ENCODE measurements at places on chromosomes 5 and 9.
A peak's percentile ranks its signal among the peaks of the same experiment; 100 is the strongest.

- no peak for DNase-seq
These were observed 175.2 kb upstream of the DAP start for GRCh38 chr5:10936081-10936855.

DNA sequence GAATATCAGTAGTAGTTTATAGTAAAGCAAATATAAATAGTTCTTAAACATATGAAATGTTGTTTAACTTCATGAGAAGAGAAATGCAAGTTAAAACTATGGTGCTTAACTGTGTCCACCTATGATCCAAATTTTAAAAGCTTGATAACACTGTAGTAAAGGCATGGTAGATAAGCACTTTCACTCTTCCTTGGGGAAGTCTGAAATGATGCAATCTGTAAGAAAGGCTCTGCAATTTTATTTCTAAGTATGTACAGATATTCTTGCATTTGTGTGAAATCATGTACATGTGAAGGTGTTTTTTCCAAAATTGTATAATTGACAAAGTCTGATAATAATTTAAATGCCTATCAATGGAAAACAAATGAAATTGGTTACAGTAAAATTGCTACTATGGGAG, 66.9 kb downstream of the SYK start:
- DNase-seq: no peak

DNA sequence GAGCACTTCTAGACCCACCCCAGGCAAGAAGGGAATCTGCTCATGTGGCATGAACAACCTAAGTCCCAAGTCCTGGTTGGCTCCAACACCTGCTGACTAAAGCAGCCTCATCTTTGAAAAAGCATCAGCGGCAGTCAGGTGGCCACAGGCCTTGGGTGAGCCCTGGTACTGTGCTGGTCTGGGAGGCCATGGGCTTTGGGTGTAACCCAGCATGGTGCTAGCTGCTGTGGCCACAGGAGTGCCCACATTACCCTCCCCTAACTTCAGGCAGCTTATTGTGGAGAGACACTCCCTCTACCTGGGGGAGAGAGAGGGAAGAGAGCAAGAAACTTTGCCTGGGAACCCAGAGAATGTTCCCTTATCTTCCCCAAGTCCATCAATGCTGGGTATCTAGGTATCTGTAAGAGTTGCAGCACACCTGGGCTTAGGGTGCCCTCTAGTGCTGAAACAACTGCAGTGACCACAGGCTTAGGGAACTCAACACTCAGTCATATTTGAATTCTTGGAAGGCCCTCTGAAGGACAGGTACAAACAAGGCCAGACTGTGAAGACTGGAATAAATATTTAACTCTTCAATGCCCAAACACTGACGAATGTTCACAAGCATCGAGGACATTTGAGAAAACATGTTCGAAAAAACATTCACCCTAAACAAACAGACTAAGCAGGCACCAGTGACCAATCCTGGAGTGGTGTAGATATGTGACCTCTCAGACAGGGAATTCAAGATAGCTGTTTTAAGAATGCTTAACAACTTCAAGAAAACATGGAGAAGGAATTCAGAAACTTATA, 69.9 kb upstream of the OR2K2 start:
- no peak for DNase-seq

- DNase-seq: no peak
These were observed at the start of gene C9orf72 for GRCh38 chr9:27572918-27573633. Gene C9orf72 (minus strand): TSS chr9:27573481. CDS start chr9:27567120, 6,361 bp downstream.

GRCh38 chr9:135555203-135555602, 6.4 kb upstream of the PAEP start:
- DNase-seq: no peak

DNA sequence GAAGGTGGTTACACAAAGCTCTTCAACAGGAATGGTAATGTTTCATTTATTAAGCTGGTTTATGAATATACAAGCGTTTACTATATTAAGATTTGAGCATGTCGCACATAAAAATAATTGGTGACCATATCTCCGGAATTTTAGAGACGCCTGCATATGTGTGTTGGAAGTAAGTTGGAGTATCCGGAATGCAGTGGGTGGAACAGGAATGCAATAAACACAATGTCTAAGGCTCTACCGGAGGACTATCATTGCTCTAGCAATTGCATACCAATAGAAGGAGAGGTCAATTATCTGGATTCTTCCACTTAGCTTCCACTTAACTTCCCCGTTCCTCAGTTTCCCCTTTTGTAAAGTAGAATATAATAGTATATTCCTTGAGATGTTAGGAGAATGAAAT, 1.1 kb upstream of the CEP78 start:
- no peak for DNase-seq

GRCh38 chr5:75051217-75051751, 1.1 kb downstream of the GCNT4 start:
- no peak for DNase-seq

GRCh38 chr5:170254056-170254455, 21.3 kb downstream of the C5orf58 start:
- DNase-seq: no peak

DNA sequence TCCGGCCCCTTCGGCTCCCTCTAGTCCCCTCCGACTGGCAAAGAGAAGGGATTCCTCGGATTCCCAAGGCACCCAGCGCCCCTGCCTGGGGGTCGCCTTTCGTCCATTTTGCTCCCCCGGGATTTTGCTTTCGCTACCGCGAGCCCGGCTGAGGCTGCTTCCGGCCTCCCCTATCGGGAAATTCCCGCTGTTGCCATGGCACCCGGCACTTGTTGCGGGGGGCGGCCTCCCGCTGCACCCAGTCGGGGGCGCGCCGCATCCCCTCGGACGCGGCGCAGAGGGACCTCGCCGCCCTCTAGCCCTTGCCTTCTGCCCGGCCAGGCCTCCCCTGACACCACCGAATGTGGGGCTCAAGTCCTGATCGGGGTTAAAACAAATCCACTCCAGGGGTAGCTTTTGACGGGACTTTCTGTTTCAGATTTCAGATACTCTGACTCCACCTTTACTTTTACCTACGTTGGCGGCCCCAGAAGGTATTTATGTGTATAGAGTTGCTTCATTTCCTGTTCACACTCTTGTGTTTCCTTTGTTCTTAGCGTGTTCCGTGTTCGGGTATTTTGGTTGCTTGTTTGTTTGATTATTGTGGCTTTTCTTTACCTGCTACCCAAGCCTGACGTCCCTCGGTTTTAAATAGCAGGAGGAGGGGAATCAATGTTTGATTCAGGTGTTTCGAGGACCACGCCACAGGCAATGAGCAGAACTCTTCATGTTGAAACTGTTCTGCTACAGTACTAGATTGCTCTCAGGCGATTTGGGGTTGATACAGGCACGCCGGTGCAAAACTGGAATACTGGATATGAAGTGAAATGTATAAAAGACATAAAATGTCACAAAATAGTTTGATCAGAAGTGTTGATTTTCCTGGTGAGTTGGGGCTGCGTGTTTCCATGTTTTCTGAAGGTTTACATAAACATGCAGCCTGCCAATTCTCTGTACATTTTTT, 1.5 kb downstream of the PARP8 start:
- DNase-seq: peak; percentile 26

DNA sequence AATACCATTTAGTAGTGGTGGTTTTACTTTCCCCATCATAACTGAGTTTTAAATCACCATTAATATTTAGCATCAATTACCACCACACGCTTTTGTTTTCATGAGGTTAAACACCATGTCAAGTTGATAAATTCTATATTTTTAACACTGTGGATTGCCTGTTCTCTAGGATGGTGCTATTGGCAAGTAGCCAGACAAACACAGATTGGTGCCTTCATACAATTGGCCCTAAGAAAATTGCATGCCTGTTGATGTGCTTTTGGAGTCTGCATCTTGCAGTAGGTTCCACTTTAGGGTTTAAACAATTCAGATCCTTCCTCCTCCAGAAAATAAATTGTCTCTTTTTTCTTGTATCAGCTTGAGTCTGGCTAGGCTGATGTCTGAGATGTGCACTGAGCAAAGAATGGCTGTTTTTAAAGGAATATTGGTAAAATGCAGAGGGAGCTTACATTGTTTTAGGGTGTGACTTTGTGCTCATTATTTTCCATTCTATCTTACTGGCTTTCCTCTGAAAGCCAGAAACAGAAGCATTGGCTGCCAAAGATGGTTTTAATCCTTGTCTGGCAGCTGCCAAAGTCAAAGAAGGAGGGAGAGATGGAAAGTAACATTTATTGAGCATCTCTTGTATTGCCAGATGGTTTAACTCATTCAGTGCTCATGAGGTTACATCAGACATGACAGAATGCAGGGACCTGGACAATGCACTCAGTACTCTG, 19.6 kb upstream of the MAN2A1 start:
- DNase-seq: no peak

DNA sequence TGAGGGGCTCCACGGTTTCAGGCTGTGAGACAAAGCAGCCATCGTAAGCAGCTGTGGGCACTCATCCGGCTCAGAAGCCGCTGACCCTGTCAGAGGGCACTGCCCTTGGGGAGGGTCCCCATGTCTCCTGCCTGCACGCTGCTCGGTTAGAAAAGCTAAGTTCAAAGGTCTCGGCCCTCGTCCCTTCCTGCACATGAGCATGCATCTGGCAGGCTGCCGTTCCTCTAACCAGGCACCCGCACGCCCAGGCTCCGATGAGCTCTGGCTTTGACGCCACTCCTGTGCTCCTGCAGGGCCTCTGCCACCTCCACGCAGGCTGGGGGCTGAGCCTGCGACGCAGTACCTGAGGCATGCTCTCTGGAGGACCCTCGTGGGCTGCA, 51.3 kb downstream of the NKD2 start:
- no peak for DNase-seq

GRCh38 chr9:93916358-93916757, 38.8 kb downstream of the BARX1 start:
- no peak for DNase-seq

GRCh38 chr5:142862594-142862993, 92.4 kb downstream of the ARHGAP26 start:
- DNase-seq: no peak

DNA sequence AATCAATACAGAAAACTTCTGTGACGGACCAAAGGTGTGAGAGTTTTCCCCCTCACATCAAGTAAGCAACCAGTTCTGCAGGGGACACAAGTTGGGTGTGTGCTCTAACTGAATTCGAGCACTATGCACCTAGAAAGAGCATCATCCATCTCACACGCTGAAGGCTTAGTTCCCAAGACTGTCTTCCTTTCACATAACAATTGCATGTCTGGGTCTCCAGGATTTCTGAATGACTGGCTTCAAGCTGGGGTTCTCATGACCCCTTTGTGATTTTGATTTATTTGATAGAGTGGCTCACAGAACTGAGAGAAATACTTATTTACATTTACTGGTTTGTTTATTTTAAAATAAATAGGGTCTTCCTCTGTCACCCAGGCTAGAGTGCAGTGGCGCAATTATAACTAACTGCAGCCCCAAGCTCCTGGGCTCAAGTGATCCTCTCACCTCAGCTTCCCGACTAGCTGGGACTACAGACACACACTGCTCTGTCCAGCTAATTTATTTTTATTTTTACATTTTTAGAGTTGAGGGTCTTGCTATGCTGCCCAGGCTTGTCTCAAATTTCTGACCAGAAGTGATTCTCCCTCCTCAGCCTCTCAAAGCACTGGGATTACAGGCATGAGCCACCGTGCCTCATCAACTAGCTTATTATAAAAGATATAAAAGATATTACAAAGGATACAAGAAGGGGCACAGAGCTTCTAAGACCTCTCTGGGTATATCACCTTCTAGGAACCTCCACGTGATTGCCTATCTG, 316.7 kb upstream of the CDH12 start:
- DNase-seq: no peak

GRCh38 chr9:76637416-76637815, 126.8 kb upstream of the PCA3 start:
- no peak for DNase-seq

DNA sequence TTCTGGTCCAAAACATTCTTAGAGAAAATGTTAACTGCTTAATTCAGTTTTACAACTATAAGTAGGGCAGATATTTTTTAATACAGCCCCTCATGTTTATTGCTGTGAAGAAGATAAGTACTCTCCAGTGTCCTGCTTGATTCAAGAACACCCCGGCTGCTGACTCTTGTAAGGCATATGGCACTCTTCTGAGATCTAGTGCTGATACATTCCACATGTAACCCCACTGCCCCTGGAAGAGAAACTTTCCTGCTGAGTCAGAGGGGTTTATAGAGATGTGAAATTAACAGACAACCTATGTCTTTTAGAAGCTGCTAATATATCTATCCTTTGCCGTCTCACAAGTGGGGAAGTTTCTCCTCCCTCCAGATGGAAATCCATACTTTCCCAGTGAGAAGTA, 1.0 kb upstream of the MINAR2 start:
- DNase-seq: no peak

GRCh38 chr5:50702615-50703366, 36.4 kb downstream of the PARP8 start:
- no peak for DNase-seq

GRCh38 chr5:35303152-35303551, 72.9 kb upstream of the PRLR start:
- no peak for DNase-seq

- no peak for DNase-seq
These were observed 56.4 kb upstream of the LIFR start for GRCh38 chr5:38612851-38613250.

- DNase-seq: no peak
These were observed 26.6 kb downstream of the DPYSL3 start for GRCh38 chr5:147483188-147483790.

DNA sequence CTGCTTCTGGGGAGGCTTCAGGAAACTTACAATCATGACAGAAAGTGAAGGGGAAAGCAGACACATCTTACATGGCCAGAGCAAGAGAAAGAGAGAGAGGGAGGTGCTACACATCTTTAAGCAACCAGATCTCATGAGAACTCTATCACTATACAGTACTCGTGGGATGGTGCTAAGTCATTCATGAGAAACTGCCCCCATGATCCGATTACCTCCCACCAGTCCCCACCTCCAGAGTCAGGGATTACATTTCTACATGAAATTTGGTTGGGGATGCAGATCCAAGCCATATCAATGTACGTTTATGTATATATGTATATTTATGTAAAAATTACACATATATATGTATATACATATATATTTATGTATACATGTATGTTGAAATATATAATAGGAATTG, 54.4 kb upstream of the CCDC112 start:
- DNase-seq: no peak

GRCh38 chr9:120386390-120387131, 193.4 kb downstream of the CDK5RAP2 start:
- DNase-seq: no peak

DNA sequence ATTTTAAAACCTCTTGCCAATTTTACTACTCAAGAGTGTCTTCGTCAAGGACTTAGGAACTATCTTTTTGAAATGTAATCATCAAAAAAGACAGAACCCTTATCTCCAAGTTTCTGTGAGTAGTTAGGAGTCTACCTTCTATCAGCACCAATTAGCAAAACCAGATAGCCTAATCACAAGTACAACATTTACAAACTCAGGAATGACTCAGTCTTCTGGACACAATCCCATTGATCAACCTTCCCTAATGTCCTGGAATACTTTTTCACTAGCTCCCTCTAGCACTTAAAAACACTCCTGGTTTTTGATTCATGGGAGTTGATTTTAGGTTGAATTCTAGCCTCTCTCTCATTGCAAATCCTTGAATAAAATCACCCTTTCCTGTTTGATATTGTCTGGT, 680.7 kb downstream of the PRR16 start:
- peak; percentile 26 for DNase-seq

Data from HS-5 (cell line).